ENCODE measurements at places on chromosomes 1 and 21. TPM values are rescaled to one million over a fixed set of nuclear protein-coding genes. Genes with fewer than 3 reads are reported as not detected.

ANKRD45 gene
- total RNA-seq: 0.51 TPM

SLC19A2 gene
- 18.6 TPM for total RNA-seq

- H3K27ac ChIP-seq: no peak overlapping the region
- peak; percentile 77 for DNase-seq
- no peaks in the 10 kb centered on the region for H3K27me3 ChIP-seq
- no peaks in the 10 kb centered on the region for H3K36me3 ChIP-seq
- H3K4me3 ChIP-seq: no peak overlapping the region
Measured at GRCh38 chr1:33055210-33056008, 18.7 kb upstream of the AK2 start.

DNA sequence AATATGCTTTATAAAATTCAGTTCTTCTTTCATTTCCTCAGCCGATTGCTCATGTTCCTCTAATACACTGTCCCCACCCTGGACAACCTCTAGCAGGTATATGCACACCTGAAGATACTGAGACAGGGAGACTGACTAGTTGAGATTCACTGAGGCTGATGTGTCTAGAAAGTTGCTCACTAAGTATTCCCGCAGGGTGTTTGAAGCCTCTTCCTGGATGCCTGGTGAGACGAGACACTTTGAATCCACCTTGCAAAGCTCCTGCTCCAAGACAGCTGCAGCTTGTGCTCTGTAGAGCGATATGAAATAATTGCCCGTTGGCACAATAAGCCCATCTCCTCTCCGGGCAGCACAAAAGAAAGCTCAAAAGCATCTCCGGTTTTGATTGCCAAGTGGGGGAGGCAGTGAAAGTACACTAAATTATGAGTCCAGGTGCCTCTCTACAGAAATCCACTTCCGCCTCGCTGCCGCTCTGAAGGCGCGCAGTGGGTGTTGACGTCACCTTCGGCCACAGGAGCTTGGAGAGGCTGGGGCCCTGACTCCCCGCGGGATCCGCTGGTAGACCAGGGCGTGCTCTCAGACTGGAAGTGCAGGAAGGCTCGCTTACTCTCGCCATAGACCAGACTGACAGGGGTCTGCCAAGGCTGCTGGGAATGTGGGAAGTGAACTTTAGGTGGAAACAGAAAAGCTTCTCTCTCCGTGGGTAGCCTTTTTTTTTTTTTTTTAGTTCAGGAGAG, 46.3 kb downstream of the GPA33 start:
- H3K36me3 ChIP-seq: no peaks in the 10 kb centered on the region
- H3K27me3 ChIP-seq: no peaks in the 10 kb centered on the region
- no peak overlapping the region for H3K27ac ChIP-seq
- H3K4me1 ChIP-seq: no peaks in the 10 kb centered on the region
- H3K4me3 ChIP-seq: no peak overlapping the region

PTAFR gene
- total RNA-seq: under 0.01 TPM

ZNF648 gene
- total RNA-seq: 1.8 TPM

DNA sequence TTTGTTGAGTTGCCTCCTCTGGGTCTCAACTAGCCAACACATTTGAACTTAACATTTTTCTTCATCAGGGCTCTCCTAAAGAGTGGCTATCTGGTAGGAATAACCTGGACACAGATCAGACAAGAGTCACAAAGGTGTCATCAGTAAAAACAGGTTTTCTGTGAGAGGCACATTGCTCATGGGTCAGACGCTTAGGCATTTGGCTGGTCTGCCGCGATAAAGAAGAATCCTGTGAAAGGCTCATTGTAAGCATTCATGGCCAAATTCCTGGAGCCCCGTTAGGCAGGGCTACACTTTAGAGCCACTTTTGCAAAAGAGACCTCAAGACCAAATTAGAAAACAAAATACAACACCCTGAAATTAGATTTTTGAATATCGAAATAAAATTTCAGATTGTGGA, 64.2 kb upstream of the PDE4B start:
- H3K27me3 ChIP-seq: no peaks in the 10 kb centered on the region
- no peaks in the 10 kb centered on the region for H3K36me3 ChIP-seq
- no peak overlapping the region for H3K4me3 ChIP-seq
- no peaks in the 10 kb centered on the region for H3K4me1 ChIP-seq

CFHR4 gene
- total RNA-seq: not detected

- DNase-seq: peak; percentile 40
- H3K36me3 ChIP-seq: no peaks in the 10 kb centered on the region
- H3K4me3 ChIP-seq: peak overlapping the region; percentile 7
- peak overlapping the region; percentile 81 for H3K27ac ChIP-seq
- no peaks in the 10 kb centered on the region for H3K27me3 ChIP-seq
- H3K4me1 ChIP-seq: peaks cover 18% of the 10 kb centered on the region
Measured at GRCh38 chr1:109392788-109393616, 4.7 kb downstream of the SORT1 start.

DNA sequence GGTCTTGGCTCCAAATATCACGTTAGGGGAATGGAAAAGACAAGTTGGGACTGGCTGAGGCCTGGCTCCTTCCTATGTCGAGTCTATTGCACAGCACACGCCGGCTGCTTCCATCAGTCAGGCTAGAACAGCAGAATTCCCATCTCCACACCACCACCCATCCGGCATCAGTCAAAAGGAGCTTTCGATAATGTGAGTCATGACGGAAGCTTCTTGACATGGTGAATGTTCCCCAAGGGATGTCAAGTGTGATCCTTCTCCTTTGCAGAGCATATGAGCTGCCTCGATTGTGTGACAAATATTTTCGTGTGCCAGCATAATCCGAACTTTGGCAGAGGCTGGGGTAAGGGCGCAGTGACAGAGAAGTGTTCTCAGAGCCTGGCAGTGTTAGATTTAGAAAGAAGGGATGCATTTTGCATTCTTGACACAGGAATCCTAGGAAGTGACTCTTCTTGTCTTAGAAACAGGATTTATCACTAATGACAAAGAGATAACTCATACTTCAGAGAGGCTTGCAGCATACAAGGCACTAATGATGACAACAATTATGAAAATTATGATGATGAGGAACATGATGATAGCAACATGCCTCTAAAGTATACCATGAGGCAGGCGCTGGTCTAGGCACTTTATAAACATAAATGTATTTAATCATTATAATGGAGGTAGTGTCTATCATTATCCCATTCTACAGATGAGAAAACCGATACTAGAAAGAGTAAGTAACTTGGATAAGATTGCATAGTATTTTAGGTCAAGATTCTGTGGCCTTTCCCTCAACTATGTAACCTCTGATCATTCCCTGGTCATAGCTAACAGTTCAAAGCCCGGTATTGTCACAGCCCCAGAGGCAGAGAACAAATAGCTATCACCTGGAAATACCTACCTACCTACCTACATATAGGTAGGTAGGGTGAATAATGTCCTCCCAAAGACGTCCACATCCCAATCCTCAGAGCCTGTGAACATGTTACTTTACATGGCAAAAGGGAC, 135.0 kb downstream of the KCNJ6 start:
- H3K4me3 ChIP-seq: no peak overlapping the region
- H3K36me3 ChIP-seq: no peaks in the 10 kb centered on the region
- no peaks in the 10 kb centered on the region for H3K27me3 ChIP-seq
- H3K4me1 ChIP-seq: no peaks in the 10 kb centered on the region
- H3K27ac ChIP-seq: no peak overlapping the region

- H3K27me3 ChIP-seq: no peaks in the 10 kb centered on the region
- no peak overlapping the region for H3K27ac ChIP-seq
- no peak overlapping the region for H3K4me3 ChIP-seq
- no peak for DNase-seq
- H3K4me1 ChIP-seq: no peaks in the 10 kb centered on the region
- no peaks in the 10 kb centered on the region for H3K36me3 ChIP-seq
Measured at GRCh38 chr21:24200052-24200451, 1407.2 kb downstream of the MRPL39 start.

GRCh38 chr1:23196627-23197328, 20.5 kb downstream of the HTR1D start:
- DNase-seq: no peak
- no peak overlapping the region for H3K4me3 ChIP-seq
- no peaks in the 10 kb centered on the region for H3K4me1 ChIP-seq
- H3K27me3 ChIP-seq: no peaks in the 10 kb centered on the region
- H3K27ac ChIP-seq: no peak overlapping the region

DNA sequence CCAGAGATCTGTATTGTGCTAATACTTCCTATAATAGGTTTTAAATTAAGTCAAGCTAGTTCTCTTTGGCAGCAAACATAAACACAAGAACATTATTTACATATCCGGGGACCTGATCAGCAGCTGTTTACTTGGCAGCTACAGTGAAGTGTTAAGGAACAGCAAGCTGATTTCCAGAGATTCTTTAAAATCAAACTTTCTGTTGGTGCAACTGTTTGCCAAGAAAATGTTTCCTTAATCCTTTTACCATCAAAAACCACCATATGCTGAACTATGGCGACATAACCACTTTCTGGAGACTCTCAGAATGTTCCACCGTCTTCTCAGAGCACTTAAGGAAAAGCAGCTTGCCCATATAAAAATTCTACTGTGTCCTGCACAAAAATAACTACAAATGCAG, 107.0 kb upstream of the KRTAP19-8 start:
- H3K36me3 ChIP-seq: no peaks in the 10 kb centered on the region
- H3K27ac ChIP-seq: no peak overlapping the region
- no peak for DNase-seq

GRCh38 chr1:50553921-50554320, 130.7 kb upstream of the DMRTA2 start:
- H3K36me3 ChIP-seq: no peaks in the 10 kb centered on the region
- H3K4me3 ChIP-seq: no peak overlapping the region
- H3K27me3 ChIP-seq: no peaks in the 10 kb centered on the region
- no peak overlapping the region for H3K27ac ChIP-seq

THRAP3 gene
- total RNA-seq: 97.9 TPM

DNA sequence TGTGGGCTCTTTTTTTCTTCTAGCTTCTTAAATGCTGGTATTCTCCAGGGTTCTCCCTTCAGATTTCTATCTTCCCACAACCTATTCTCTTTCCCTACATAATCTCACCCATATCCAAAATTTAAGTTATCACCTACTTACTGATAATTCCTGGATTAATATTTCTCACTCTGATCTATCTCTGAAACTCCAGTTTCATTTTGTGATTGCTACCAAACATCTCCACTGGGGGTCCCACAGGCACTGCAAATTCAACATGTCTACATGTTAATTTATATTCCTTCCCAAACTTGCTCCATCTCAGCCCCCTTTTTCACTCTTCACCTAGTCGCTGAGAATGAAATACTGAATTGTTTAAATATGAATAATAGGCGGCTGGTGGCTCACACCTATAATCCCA, 9.9 kb upstream of the C1orf141 start:
- H3K4me1 ChIP-seq: no peaks in the 10 kb centered on the region
- H3K27me3 ChIP-seq: no peaks in the 10 kb centered on the region

DNA sequence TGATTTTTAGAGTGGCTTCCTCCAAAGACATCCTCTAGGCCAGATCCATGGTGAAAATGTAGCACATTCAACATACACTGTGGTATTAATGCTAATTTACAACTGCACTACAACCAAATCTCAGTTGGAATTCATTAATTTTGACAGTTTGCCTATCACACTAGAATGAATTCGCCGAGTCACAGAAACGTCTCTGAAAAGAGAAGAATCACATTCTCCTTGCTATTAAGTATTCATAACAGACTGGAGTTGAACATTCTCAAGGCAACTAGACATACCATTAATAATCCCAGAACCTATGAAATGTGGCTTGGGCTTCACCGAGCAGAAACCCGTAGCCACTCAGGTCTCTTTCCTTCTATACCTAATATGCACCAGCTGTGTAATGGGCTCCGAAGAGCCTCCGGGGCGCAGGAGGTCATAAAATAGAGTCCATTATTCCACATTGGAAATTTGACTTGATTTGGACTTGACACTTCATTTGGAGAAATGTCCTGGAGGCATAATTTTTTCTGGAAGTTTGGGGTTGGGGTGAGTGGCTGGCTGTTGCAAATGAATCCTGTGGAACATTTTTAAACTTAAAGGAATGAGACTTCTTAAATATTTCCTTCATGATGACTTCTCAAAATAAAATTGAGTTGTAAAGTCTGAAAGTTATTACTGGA, 117.1 kb downstream of the DSCAM start:
- H3K27me3 ChIP-seq: no peaks in the 10 kb centered on the region
- H3K36me3 ChIP-seq: no peaks in the 10 kb centered on the region
- no peak overlapping the region for H3K27ac ChIP-seq
- no peak overlapping the region for H3K4me3 ChIP-seq

HTR6 gene
- total RNA-seq: not detected
